ENCODE measurements at places on chromosomes 1 and 21. TPM values are rescaled to one million over a fixed set of nuclear protein-coding genes. Genes with fewer than 3 reads are reported as not detected.

B3GALT2 gene
- total RNA-seq = 93.9 TPM

TUT4 gene
- 32.7 TPM for total RNA-seq

BARHL2 gene
- not detected for total RNA-seq

RHCE gene
- 1.7 TPM for total RNA-seq

DEPDC1 gene
- total RNA-seq = 0.43 TPM

BACE2 gene
- total RNA-seq = 14.5 TPM

SLC25A33 gene
- 5.7 TPM for total RNA-seq

ANXA9 gene
- total RNA-seq = not detected

DNALI1 gene
- 6.1 TPM for total RNA-seq

Data from Right ventricle myocardium inferior (tissue), 1 donor.